ENCODE measurements at places on chromosomes 6 and 20.
A peak's percentile ranks its signal among the peaks of the same experiment; 100 is the strongest.

GRCh38 chr6:36358226-36358915 is 21.7 kb upstream of the BNIP5 start:
- DNase-seq: no peak

DNA sequence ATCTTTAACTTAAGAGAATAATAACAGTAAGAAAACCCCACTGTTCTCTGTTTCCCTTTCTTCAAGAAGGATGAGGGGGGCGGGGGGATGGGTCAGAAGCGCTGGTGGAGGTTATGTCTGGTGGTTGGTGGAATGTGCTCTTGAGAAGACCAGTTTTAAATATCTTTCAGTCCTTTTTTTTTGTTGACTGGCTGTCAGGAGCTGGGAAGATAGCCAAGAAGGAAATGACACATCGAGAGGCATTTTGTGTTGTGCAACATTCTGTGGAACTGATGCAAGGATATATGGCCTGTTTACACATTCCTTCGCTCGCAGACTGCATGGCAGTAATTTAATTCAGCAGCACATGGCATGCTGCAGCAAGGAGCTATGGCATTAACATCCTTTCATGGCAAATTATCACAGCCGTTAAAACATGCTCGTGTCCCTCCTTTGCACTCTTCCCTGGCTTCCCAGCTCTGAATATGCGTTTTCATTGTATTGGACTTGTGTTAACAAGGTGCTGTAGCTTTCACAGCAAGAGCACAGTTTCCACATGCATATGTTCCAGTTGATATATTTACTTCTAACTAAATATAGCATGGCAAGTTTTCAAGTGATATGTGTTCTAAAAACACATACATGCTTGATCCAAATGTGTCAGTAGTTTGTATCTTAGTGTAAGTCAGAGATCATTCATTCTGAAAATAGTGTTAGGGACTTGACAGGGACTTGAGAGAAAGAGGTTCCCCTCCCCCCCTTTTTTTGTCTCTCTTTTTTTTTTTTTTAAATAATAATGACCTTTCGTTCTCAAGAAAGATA is 68.2 kb upstream of the SUPT3H start:
- DNase-seq: peak; percentile 97

- no peak for DNase-seq
These were observed 28.4 kb upstream of the BTN3A2 start for GRCh38 chr6:26336355-26337198.

DNA sequence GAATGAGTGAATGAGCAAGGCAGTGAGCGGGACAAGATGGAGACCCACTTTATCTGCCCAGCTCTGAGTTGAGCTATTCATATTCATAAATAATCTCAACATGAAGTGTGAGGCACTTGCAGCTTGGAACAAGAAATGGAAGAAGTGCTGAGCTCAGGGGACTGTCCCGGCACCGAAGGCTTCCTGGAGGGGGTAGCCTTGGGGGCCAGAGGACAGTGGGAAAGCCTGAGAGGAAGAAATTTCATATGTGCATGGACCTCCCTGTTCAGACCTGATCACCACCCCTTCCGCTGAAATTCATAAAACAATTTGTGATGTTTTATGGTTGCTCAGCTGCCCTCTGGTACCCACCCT is 103.2 kb downstream of the TOX2 start:
- DNase-seq: no peak

DNA sequence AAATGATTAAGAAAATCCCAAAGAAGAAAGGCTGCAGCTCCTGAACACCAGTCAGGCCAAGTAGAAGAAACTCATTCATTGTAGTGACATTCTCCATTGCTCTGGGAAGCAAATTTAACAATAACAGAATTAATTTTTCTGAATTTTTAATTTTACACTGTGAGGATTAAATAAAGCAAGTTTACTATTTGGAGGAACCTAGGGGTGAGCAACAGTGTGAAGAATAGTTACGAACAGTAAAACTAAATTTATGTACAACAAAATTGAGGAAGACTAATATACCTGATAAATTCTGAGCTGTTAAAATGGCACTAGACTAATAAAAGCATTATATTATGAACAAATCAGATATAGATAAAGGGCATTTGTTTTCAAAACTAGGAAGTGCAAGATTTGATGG is at the start of gene OR12D3:
Gene OR12D3, minus strand, starts transcription at position 101 of the 400 bp plus-strand sequence. Its CDS starts 4 bp downstream, at position 97.
- no peak for DNase-seq

Measured in AG09319 (cell line).